ENCODE measurements at places on chromosomes 1 and 21.

- DNase-seq, result no peak
These were observed 150.8 kb upstream of the C1orf105 start for GRCh38 chr1:172269644-172270043.

DNA sequence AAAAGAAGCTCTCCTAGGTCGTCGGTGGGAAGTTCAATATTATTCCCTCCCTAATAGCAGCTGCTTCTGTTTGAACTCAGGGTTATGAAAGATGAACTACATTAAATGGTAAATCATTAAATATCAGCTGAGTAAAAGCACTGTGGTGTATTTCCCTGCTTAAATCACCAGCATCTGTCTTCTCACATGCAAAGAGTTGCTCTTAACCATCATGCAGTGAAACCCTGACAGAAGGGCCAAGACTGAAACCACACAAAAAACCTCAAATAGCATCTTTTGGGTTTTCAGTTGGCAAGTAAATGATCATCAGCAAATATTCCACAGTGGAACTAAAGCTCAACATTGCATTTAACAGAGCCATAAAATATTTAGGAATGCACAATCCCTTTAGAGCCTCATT lies 380.0 kb upstream of the ADGRL2 start:
- no peak for DNase-seq

GRCh38 chr1:28950449-28950848 lies 36.1 kb downstream of the EPB41 start:
- DNase-seq, result no peak

- no peak for DNase-seq
These were observed 296.3 kb downstream of the PRDM2 start for GRCh38 chr1:13996334-13996733.

DNA sequence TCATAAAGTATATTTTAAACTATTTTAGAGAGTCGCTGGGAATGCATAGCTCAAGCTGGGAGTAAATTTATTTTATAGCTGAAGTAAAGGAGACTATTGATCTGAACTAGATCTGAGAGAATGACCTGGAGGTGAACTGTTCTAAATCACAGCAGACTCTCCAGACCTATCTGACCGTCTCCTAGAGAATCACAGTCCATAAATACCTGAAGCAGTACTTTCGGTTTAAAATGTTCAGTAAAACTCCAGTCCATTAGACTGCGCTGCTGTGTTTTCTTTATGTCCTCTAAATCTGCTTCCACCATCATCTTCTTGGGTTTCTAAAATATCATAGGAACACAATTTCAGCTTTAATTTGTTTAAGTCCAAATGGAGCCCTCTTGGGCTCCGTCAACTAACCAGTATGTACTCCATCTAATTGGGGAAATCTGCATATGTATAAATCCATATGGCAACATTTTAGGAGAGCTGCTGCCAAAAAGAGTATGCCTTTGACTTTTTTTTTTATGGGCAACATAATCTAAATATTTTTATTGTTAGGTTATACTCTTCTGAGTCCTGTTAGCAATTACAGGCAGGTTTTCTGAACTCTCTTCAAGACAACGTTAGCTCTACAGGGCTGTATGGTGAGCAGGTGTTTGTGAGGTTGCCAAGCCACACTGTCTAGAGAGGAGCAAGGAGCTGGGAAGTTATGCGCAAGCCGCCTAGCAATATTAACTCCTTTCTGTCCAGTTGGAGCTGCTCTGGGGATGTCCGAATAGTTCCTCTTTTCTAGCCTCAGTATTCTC lies 111.2 kb downstream of the SPAG17 start:
- no peak for DNase-seq

DNA sequence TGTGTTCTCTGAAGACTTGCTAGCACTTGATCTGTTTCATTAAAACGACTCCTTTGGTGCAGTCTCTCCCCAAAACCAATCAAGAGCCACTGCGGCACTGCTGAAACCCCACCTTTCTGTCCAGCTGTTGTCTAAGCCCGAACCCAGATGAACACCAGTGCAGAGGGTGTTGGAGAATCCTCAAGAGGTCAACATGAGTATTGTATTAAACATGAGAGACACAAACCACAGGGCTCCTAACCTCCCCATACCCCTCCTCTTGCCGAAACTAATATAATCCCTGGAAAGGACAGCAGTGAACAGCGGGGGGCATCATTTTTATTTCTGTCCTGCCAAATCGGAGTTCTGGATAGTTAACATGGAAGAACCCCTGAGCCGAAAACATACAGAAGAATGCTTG lies 333.9 kb downstream of the CAMTA1 start:
- no peak for DNase-seq
